ENCODE measurements at places on chromosomes 11 and 22. TPM values are rescaled to one million over a fixed set of nuclear protein-coding genes. Genes with fewer than 3 reads are reported as not detected.

SEC14L2 gene
- total RNA-seq, result 6.5 TPM

NOX4 gene
- 0.19 TPM for total RNA-seq

UPK3A gene
- total RNA-seq, result not detected

GRCh38 chr11:97685695-97686094 is 1295.9 kb downstream of the JRKL start:
- no peak overlapping the region for H3K4me3 ChIP-seq
- no peaks in the 10 kb centered on the region for H3K4me1 ChIP-seq
- DNase-seq, result no peak
- H3K27me3 ChIP-seq, result no peaks in the 10 kb centered on the region
- H3K27ac ChIP-seq, result no peak overlapping the region

GRCh38 chr11:113015098-113015455 is 53.9 kb downstream of the NCAM1 start:
- H3K27ac ChIP-seq, result no peak overlapping the region
- no peak overlapping the region for H3K4me3 ChIP-seq
- no peak for DNase-seq
- H3K36me3 ChIP-seq, result no peaks in the 10 kb centered on the region
- H3K4me1 ChIP-seq, result no peaks in the 10 kb centered on the region

- DNase-seq, result no peak
- no peak overlapping the region for H3K27ac ChIP-seq
- H3K4me1 ChIP-seq, result no peaks in the 10 kb centered on the region
- H3K4me3 ChIP-seq, result no peak overlapping the region
- H3K36me3 ChIP-seq, result no peaks in the 10 kb centered on the region
- no peaks in the 10 kb centered on the region for H3K27me3 ChIP-seq
Measured at GRCh38 chr11:122853971-122854446, 15.7 kb downstream of the CRTAM start.

- H3K27ac ChIP-seq, result no peak overlapping the region
- H3K27me3 ChIP-seq, result no peaks in the 10 kb centered on the region
- no peak for DNase-seq
- H3K4me1 ChIP-seq, result no peaks in the 10 kb centered on the region
- H3K4me3 ChIP-seq, result no peak overlapping the region
Measured at GRCh38 chr11:61774411-61774810, 18.0 kb downstream of the TMEM258 start.
